ENCODE measurements at places on chromosomes 13 and 19. TPM values are rescaled to one million over a fixed set of nuclear protein-coding genes. Genes with fewer than 3 reads are reported as not detected.

DNA sequence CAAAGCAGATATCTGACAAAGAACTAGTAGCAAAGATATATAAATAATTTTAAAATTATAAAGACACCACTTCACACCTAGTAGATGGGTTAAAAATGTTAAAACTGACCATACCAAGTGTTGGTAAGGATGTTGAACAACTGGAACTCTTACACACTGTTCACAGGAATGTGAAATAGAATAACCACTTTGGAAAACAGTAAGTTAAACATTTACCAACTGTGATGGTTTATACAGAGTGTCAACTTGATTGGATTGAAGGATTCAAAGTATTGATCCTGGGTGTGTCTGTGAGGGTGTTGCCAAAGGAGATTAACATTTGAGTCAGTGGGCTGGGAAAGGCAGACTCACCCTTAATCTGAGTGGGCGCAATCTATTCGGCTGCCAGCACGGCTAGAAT is 19.2 kb downstream of the UTP14C start:
- ATAC-seq, result no peak

DNA sequence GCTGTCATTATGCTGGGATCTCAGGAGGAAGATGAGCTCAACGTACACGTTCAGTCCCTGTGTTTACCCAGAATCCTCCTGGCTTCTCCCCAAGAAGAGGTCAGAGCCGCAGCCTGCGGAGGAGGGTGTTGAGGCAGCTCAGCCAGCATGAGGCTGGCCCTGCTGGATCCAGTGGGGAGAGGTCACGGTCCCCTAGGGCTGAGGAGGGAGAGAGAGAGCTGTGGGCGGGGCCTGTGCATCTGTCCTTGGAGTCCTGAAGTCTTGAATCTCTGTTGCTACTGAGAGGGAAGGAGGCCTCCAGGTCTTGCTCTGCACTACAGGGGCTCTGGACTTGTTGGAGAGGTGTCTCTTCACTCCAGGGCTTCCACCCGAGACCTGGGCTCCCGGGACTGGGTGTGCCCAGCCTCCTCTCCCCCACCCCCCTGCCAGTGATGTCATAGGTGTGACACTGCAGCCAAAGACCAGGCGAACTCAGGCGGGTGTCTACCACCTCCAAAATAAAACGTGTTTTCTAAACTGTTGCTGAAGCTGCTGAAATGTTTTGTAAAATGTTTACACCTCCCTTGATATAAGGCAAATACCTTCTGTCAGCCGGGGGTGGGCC is 77.9 kb upstream of the KCTD15 start:
- peak; percentile 74 for ATAC-seq

DNA sequence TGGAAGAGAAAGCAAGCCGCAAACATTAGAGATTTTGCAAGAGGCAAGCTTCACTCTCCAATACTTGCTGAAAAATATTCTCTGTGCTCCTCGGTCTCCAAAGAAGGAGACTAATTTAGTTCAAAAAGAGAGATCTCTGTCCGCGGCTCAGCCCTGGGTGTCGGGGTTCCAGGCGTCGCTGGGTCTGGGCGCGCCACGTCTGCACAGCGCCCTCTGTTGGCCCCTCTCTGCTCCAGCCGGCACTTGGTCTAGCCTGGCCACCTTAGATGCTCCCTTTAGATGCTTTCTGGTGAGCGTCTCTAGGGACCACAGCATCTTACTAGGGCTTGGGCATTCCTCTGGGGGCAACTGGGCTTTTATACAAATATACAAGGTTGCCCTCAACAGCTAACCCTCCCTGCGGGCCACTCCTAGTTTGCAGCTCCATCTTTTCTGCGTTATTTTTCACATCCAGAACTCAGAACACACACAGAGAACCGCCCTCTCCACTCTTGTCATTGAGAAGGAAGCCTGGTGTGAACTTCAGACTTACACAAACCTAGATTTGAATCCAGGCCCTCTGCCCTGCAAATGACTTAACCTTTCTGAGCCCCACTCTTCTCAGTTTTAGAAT is 78.3 kb downstream of the CYSLTR2 start:
- peak; percentile 67 for ATAC-seq

DNA sequence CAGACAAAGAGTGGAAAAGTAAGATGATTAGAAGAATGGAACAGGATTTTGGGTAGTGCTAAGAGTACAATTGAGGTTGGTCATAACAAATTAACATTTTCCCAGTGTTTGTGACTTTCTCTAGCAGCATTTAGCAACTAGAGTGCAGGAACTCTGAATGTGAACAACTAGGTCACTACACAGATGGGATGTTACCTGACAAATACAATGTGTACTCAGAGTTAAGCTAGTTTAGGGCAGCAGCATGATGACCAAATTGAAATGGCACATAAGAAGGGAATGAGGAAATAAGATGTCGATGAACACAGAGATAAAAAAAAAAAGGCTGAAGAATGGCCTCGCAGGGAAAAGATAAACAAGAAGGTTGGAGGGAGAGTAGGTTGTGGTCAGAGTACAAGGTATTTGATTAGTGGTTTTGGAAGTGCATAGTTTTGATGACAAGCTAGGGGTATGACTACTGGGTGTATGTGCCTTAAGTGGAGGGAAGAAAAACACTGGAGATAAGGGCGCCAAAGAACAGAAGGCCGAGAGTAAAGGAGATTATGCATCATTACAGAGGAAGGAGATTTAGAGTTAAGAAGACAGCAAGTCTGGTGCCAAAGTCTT is 381.1 kb downstream of the FGF14 start:
- no peak for ATAC-seq

DNA sequence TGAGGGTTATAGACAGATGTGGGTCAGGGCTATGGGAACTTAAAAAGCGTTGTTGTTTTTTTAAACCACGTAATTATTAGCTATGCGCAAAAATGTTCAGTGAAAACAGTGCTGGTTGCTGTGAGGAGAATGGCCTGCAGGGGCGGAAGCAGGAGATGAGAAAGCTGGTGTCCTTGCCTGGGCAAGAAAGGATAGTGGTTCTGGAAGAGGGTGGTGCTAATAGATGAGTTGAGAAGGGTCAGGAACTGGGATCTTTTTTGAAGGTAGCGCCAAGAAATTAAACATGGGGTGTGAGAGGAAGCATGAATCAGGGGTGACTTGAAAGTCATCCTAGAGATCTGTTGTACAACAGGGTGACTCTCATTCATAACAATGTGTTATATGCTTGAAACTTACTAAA is 4.8 kb upstream of the SMG9 start:
- ATAC-seq, result no peak

The CLEC11A gene
- total RNA-seq, result 2.1 TPM

The IFI30 gene
- 3.6 TPM for total RNA-seq

The CNMD gene
- 0.36 TPM for total RNA-seq

The ZNF90 gene
- total RNA-seq, result 2.6 TPM

The IZUMO1 gene
- 0.14 TPM for total RNA-seq

The DKKL1 gene
- total RNA-seq, result not detected
